ENCODE measurements at places on chromosomes 12 and 14.

- peak; percentile 71 for DNase-seq
Measured at GRCh38 chr14:32620303-32620702, 291.2 kb downstream of the AKAP6 start.

GRCh38 chr14:21917699-21918436 lies 244.2 kb upstream of the OR4E1 start:
- DNase-seq: peak; percentile 95

- no peak for DNase-seq
Measured at GRCh38 chr12:89863968-89864367, 155.3 kb upstream of the ATP2B1 start.

GRCh38 chr14:57610631-57611030 lies 117.0 kb upstream of the CCDC198 start:
- no peak for DNase-seq

- DNase-seq: peak; percentile 53
Measured at GRCh38 chr14:21768116-21768874, 94.7 kb upstream of the OR4E1 start.

- DNase-seq: no peak
Measured at GRCh38 chr12:66896797-66897196, 217.9 kb upstream of the GRIP1 start.

DNA sequence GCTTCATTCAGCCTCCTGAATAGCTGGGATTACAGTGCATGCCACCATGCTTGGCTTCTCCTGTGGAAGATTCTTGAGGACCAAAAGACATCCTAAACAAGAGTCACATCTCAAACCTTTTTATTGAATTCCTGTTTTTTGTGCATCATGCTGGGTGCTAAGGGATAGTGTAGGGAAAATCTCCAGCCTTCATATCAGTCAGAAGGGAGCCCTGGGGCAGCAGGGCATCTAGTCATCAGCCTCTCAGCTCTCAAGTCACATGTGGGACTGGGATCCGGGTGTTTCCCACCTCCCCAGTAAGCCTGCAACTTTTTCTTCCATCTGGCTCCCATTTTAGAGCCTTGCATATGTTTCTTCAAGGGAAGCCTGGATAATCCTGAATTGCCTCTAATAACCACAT lies 25.1 kb upstream of the OASL start:
- DNase-seq: no peak

DNA sequence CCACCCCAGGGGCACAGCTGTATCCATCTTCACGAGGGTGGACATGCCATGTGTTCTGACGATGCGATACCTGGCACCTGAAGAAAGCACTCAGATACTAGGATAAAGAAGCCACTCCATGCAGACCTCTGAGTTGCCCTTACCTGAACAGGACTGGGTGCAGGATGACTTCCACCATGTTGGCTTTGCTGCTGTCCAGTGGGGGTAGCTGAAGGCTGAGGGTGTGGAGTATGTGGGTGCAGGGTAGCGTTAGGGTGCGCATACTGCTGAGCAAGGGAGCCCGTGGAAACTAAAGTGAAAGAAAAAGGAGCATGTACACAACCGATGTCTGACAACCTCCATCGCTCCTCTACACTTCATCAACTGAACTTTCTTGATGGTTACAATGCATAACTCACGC lies 51.3 kb downstream of the SH2B3 start:
- DNase-seq: no peak

DNA sequence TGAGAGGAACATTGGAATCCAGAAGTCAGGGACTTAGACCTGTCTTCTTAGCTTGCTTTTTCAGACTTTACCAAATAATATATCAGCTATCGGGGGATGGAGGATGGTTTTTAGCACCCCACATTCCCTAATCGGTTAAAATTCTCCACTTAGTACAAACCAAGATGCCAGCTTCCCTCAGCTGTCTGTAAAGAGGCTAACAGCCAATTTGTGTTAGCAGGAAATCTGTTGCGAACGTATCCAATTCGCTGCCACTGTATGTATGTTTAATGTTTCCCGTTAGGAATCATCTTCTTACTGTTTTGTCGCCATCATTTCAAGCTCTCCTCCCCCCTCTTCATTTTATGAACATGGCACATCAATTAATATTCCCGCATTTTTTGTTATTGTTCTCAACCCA lies 289.0 kb downstream of the BCL11B start:
- no peak for DNase-seq

- DNase-seq: peak; percentile 26
Measured at GRCh38 chr12:100346660-100347059, 10.2 kb upstream of the SLC17A8 start.

DNA sequence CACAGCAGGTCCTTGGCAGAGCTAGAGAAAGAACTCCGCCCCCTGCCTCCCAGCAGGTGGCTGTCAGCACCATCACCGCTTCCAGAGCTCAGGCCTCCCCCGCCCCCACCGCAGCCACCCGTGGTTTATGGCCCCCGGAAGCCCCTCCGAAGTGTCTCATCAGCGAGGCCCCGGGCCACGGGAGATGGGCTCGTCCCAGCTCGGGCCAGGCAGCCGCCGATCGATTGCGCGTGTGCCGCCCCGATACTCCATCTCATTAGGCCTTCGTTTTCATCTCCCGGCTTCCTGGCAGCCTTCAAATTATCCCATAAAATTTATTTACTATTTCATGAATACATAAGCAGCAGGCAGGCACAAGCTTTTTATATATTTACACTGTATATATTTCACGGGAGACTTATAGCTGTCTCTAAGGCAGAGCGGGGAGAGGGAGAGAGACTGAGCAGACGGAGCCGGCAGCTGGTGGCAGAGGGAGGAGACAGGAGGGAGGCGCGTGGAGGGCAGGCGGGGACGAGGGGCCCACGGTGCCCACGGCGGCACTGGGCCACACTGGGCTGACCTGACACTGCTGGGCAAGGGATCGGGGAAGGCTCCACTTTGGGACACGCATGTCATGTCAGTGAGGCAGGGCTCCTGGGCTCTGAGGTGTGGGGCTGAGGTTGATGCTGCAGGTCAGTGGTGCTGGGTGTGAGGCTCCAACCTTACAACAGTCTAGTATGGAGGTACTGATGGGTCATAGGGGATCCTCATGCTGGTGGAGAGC lies 241.2 kb downstream of the RBM19 start:
- DNase-seq: no peak

- DNase-seq: no peak
Measured at GRCh38 chr12:23536293-23536692, 413.2 kb downstream of the SOX5 start.

DNA sequence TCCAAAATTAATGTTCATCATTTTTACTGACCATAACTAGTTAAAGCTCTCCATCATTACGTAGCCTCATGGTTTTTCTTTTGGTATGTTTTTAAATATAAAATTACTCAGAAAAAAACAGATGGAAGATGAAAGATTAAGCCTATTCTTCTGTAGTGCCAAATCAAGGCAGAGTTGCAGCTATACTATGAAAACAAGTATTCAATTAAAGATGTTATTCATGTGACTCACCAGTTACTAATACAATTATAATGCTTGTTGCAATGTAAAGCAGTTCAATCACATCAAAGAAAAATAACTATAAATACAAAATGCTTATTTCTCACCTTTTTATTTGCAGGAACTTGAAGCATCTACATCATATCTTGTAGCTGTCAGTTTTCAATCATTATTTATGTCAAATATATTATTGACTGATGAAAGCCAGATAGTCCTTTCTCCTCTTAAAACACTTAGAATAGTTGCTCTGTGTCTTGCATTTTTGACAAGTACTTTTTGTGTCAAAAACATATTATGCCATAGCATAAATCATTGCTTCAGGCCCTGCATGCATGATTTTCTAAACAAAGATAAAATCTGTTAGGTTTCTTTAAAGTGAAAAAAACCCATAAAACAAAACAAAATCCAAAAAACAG lies 36.0 kb upstream of the TRHDE start:
- DNase-seq: peak; percentile 60

DNA sequence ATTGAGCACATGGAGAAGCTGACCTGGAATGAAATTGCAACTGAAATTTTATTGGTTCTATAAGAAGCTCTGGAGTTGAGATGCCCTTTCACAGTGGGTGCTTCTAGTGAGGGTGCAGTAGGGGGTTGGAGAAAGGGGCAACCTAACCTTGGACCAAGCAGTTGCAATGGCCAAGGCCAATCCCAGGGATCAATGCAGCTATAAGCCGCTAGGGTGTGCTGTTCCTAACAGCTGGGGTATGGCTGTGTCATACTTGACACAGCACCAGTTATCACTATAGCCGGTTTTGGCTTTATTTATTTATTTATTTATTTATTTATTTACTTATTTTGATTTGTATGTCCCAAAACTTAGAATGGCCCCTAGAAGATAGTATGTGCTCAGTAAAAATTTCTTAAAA lies 505.9 kb downstream of the FLRT2 start:
- peak; percentile 34 for DNase-seq

GRCh38 chr12:31339831-31340622 lies 14.1 kb upstream of the SINHCAF start:
- DNase-seq: peak; percentile 56

- DNase-seq: peak; percentile 77
Measured at GRCh38 chr12:79555028-79555925, 135.5 kb downstream of the PAWR start.

DNA sequence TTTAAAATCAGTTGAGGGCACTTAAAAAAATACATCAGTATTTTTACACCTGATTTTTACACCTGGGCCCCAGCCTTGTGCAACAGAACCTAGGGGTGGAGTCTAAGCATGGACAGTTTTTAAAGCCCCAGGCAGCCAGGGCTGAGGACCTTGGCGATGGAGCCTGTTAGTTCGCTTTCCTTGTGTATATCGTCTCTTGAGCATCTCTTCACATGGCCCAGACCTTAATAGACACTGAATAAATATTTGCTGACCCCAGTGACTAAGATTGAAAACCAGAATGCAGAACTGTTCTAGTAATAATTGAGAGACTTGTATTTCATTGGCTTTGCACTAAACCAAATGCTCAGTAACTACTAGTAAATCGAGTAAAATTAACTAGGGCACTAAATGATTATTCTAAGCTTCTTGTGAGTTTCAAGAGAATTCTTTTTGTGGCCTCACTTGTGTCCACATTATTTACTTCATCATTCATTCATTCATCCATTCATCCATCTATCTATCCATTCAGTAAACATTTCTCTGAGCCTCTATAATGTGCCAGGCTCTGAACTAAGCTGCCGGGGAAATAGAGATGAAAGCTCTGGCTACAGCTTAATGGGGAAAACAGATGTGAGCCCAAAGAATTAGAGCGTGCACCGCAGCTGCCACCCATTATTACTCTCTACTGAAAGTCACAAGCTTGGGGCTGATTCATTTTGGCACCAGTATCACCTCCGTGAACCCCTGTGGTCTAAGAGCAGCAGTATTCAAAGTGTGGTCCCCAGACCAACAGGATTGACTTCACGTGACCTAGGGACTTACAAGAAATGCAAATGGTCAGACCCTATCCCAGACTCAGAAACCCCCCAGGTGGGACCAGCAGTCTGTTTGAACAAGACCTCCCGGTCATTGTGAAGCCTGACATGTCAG lies 30.7 kb upstream of the BCL7A start:
- peak; percentile 94 for DNase-seq

GRCh38 chr14:102140750-102141145 lies 1.1 kb downstream of the WDR20 start:
- DNase-seq: peak; percentile 33

DNA sequence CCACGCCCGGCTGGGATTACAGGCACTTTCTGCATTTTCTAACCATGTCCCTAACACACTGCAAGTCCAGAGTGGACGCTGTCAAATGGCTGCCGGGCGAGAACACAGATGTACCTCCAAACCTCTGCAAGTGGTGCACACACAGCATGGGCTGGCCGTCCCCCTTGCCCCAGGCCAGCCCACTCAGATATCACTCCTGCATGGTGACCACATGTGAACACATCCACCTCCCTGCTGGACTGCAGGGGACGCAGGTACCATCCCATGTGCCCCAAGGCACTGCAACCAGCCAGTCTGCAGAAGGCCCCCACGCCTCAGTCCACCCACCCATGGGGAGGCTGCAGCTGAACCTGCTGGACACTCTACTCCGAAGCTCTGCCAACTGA lies 14.0 kb downstream of the BRF1 start:
- no peak for DNase-seq

- DNase-seq: no peak
Measured at GRCh38 chr14:70845601-70846000, 36.3 kb upstream of the MAP3K9 start.

DNA sequence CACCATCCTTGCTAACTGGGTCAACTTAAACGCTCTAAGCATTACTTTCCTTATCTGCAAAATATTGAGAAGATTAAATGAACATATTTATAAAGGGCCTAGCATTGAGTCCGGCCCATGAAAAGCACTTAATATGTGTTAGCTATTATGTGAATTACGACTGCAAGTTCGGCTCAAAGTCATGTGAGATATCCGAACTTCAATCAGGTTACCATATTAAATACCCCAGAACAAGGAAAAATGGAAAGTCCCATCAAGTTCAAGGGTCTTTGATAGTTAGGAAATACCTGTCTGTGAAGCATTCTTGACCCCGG lies 487 bp upstream of the NRDE2 start:
- no peak for DNase-seq

DNA sequence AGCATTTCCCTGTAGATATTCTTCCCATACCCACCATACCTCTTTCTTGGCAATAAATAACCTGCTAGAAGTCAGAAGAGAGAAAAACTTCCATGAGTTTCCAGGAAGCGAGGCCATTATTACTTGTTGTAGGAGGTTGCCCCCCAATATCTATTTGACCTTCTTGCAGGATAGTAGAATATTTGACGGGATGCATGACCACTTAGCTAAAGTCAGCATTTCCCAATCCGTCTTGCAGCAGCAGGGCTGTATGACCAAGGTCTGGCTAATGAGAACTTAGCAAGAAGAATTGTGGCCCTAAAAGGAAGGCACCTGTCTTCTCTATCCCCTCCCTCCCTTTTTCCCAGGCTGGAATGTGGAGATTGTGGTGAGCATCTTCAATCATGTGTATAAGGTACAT lies 51.5 kb downstream of the NINJ2 start:
- no peak for DNase-seq

DNA sequence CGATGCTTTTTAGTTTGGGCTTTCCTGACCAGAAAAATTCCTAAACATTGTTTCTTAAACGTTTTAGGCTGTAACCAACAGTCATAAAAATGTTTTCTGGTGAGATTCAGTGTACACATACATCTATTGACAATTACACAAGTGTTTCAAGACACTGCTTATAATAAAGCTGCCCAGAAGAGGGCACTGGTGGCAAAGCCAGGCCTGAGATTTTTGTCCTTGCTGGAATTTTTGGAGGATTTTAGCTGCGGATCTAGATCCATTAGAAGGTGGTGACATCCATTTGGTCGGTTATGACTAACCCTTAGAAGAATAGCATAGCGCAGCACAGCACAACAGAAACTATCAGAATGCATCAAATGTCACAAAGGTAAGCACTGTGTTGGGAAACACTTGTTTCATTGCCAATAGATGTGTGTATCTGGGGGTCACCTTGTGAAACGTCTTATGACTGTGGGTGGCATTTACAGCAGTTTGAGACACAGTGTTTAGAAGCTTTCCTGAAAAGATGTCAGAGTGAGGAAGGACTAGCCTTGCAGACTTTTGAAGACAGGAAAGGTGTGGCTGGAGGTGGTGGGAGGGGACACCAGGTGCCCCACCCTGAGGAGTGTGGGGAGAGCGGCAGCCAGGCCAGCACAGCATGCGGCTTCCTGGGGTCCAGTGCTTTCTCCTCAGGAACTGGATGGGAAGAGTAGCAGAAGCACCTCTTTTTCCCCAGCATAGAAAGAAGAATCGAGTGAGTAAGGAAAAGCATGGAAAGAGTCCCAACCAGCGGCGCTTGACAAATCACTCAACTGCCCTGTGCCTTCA lies 54.7 kb upstream of the FKBP4 start:
- DNase-seq: peak; percentile 64

GRCh38 chr14:59788176-59788575 lies 82.4 kb downstream of the RTN1 start:
- no peak for DNase-seq

GRCh38 chr12:4117386-4118016 lies 156.1 kb upstream of the CCND2 start:
- DNase-seq: no peak

Data from PC-3 (cell line).